ENCODE measurements at places on chromosomes 1 and 21. TPM values are rescaled to one million over a fixed set of nuclear protein-coding genes. Genes with fewer than 3 reads are reported as not detected.

GRCh38 chr1:90838720-90839119 is 121.6 kb upstream of the BARHL2 start:
- DNase-seq = no peak

SSX2IP gene
- total RNA-seq = 24.4 TPM

DNA sequence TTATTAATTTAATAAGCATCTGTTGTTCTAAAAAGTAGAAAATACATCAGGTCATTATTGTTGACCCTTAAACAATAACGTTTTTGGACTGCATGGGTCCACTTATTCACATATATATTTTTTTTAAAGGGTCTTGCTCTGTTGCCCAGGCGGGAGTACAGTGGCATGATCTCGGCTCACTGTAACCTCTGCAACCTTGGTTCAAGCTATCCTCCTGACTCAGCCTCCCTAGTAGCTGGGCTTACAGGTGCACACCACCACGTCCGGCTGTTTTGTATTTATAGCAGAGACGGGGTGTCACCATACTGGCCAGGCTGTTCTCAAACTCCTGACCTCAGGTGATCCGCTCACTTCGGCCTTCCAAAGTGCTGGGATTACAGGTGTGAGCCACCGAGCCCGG is 53.0 kb downstream of the DAP3 start:
- DNase-seq = no peak

DNA sequence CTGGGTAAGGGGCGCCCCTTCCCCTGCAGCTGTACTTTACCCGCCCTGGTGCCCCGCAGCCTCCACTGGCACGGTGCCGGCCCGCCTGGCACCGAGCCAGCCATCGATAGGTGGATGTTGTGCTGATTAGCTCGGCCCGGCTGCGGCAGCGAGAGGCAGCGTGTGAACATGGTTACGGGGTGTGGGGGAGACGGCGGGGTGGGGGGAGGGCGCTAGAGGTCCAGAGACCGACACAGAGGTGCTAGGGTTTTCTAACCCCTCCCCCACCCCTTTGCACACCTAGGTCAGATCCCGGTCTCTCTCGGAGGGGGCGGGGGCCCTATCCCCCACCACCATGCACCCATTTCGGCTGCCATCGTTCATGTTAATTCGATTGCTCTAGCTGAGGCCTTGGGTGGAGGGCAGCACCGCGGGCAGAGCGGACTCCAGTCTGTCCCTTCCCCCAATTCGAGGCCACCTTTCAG is 6.7 kb downstream of the EFNA4 start:
- no peak for DNase-seq

PLA2G5 gene
- total RNA-seq = not detected

Measured in neural crest cell (in vitro differentiated cells).